B cell (primary cell): ENCODE measurements at places on chromosomes 11 and 22. TPM values are rescaled to one million over a fixed set of nuclear protein-coding genes. Genes with fewer than 3 reads are reported as not detected.

The UBE2L3 gene
- total RNA-seq = 28.6 and 30.9 TPM in 2 replicates

The SAMM50 gene
- total RNA-seq = 43.2 and 47.3 TPM in 2 replicates

The OVCH2 gene
- total RNA-seq = not detected in 2 replicates

The PTGDR2 gene
- 0.27 TPM in 1 of 2 replicates, not detected in the other for total RNA-seq

The ANGPTL5 gene
- total RNA-seq = not detected in 2 replicates

The PDGFD gene
- total RNA-seq = 0.71 and 1.0 TPM in 2 replicates

The NLRP10 gene
- total RNA-seq = not detected in 2 replicates

- no peaks in the 10 kb centered on the region for H3K4me1 ChIP-seq
- no peak overlapping the region for H3K27ac ChIP-seq
- H3K4me3 ChIP-seq = no peak overlapping the region
- no peak for DNase-seq
- no peaks in the 10 kb centered on the region for H3K36me3 ChIP-seq
These were observed 11.1 kb upstream of the CDC42EP2 start for GRCh38 chr11:65303555-65303954.

- peaks cover 2% of the 10 kb centered on the region for H3K4me1 ChIP-seq
- no peak overlapping the region for H3K27ac ChIP-seq
- no peak for DNase-seq
- H3K36me3 ChIP-seq = no peaks in the 10 kb centered on the region
These were observed 82.1 kb upstream of the MTMR2 start for GRCh38 chr11:96006037-96006436.

GRCh38 chr11:104968355-104968855, at the start of gene CASP4:
CASP4 (minus strand) TSS chr11:104968574; CDS start chr11:104968525, 49 bp downstream.
- no peaks in the 10 kb centered on the region for H3K27me3 ChIP-seq
- H3K4me3 ChIP-seq = peak within 1 kb of the TSS; percentile 98
- peaks cover 32% of the 10 kb centered on the region for H3K4me1 ChIP-seq
- peak within 1 kb of the TSS; percentile 85 for H3K27ac ChIP-seq
- peak; percentile 72 for DNase-seq

DNA sequence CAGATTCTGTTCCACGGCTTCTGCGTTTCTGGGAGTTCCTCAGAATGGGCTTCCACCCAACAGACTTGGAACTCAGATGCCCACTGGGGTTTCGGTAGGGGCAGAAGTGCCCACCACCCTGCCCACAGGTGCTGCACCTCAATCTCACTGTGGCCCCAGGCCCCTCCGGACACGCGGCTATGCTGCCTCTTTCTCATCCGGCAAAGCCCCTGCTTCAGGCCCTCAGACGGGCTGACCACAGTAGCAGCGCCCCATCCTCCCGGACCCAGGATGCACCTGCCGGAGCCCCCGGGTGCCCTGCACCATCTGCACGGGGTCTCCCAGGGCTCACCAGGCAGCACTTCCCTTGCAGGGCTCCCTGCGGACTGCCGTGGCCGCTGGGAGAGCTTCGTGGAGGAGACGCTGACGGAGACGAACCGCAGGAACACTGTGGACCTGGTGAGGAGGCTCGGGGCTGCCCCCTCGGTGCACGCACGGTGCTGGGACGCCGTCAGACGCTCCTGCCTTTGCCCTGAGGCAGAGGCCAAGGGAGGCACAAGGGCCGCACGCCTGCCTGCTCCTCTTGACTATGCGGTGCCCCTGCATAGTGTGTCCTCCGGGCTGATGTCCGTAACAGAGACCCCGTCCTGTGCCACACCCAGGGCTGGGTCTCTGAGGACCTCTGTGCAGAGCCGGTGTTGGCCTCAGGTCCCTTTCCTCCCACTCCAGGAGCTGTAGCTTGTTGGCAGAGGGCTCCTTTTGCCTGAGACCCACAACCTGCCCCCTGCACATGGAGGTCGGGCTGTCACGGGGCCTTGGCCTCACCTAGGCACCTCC, 38.6 kb downstream of the SBF1 start:
- no peak overlapping the region for H3K4me3 ChIP-seq
- DNase-seq = no peak
- no peaks in the 10 kb centered on the region for H3K27me3 ChIP-seq
- H3K27ac ChIP-seq = no peak overlapping the region

DNA sequence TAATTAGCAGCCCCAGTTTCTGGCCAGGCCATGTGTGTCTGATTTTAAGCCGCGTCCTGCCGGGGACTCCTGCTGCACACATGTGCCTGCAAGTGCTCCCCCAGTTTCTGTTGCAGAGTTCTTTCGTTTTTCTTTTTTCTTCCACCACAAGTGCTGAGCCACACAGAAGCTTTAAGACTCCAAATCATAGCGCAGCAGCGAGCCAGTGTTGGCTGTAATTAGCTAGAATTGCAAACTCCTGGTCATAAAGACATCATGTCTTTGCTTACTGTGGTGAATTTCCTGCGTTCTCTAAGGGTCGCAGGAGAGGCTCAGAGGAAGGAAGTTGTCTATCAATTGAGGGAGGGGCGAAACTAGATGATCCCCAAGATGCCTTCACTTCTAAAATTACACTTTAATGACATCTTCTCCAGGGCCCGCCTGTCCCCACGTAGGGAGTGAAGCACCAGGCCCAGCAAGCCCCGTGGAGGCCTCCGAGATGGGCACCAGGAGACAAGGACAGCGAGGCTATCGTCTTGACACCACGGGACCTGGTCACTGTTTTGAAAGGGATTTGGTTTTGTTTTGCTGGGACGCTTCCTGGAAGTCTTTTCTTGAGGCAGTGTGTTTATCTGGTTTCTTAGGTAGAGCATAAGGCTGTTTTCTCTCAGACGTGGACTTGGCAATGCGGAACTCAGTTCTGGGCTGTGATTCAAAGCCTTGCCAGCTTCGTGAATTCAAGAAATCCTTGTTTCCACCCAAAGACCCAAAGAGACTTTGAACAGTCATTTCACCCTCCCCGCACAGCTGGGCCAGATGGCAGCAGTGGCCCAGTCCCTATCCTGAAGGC, 71.8 kb downstream of the UBASH3B start:
- no peaks in the 10 kb centered on the region for H3K36me3 ChIP-seq
- H3K27me3 ChIP-seq = peaks cover 2% of the 10 kb centered on the region
- DNase-seq = peak; percentile 38
- H3K27ac ChIP-seq = no peak overlapping the region

DNA sequence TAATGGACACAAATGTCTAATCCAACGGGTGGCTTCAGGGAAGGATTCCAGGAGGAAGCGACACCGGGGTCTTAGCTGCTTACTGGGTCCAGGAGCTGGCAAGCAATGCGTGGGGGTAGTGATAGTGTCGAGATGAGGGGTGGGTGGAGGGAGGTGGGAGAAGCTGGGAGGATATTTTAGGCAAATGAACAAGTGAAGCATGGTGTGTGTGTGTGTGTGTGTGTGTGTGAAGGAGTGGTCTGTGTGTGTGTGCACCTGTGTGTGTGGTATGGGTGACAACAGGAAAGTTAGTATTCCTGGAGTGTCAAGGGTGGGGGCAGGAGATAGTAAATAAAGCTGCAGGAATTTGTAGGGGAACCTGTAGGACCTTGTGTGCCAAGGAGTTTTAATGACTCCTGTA, 126.9 kb upstream of the ZBED5 start:
- no peaks in the 10 kb centered on the region for H3K27me3 ChIP-seq
- peaks cover 37% of the 10 kb centered on the region for H3K4me1 ChIP-seq
- H3K36me3 ChIP-seq = no peaks in the 10 kb centered on the region
- no peak for DNase-seq

DNA sequence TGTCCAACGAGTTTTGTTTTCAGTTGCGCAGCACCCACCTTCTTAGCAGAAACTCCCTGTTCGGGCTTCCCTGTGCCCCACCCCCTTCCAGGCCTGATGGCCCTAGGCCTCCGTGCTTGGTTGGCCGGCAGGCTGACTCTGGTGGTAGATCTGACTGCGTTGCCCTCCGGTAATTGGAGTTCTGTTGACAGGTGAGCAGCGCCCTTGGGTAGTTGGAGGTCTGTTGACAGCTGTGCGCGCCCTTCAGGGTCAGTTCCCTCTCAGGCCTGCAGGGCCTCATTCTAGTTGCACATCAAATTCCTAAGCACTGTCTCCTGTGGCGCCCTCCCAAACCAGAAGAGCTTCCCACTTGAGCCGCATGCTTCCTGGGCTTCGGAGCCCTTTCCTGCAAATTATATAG, 776 bp downstream of the DGCR6 start:
- no peaks in the 10 kb centered on the region for H3K27me3 ChIP-seq
- no peaks in the 10 kb centered on the region for H3K36me3 ChIP-seq
- H3K4me3 ChIP-seq = no peak overlapping the region
- DNase-seq = no peak

GRCh38 chr11:2293531-2293971, 8.2 kb downstream of the C11orf21 start:
- no peaks in the 10 kb centered on the region for H3K27me3 ChIP-seq
- H3K4me3 ChIP-seq = no peak overlapping the region
- H3K27ac ChIP-seq = no peak overlapping the region
- peaks cover under 1% of the 10 kb centered on the region for H3K4me1 ChIP-seq

GRCh38 chr11:64710418-64711137, 12.4 kb downstream of the NRXN2 start:
- H3K27ac ChIP-seq = no peak overlapping the region
- no peak for DNase-seq
- no peaks in the 10 kb centered on the region for H3K36me3 ChIP-seq

GRCh38 chr11:102280245-102280833, 36.9 kb upstream of the BIRC3 start:
- H3K4me3 ChIP-seq = no peak overlapping the region
- H3K27ac ChIP-seq = no peak overlapping the region
- peaks cover 16% of the 10 kb centered on the region for H3K27me3 ChIP-seq
- no peaks in the 10 kb centered on the region for H3K4me1 ChIP-seq
- DNase-seq = no peak
- H3K36me3 ChIP-seq = no peaks in the 10 kb centered on the region

- H3K36me3 ChIP-seq = no peaks in the 10 kb centered on the region
- no peak overlapping the region for H3K27ac ChIP-seq
- DNase-seq = no peak
- H3K4me3 ChIP-seq = no peak overlapping the region
These were observed 1040.0 kb downstream of the NTM start for GRCh38 chr11:132410383-132410782.

DNA sequence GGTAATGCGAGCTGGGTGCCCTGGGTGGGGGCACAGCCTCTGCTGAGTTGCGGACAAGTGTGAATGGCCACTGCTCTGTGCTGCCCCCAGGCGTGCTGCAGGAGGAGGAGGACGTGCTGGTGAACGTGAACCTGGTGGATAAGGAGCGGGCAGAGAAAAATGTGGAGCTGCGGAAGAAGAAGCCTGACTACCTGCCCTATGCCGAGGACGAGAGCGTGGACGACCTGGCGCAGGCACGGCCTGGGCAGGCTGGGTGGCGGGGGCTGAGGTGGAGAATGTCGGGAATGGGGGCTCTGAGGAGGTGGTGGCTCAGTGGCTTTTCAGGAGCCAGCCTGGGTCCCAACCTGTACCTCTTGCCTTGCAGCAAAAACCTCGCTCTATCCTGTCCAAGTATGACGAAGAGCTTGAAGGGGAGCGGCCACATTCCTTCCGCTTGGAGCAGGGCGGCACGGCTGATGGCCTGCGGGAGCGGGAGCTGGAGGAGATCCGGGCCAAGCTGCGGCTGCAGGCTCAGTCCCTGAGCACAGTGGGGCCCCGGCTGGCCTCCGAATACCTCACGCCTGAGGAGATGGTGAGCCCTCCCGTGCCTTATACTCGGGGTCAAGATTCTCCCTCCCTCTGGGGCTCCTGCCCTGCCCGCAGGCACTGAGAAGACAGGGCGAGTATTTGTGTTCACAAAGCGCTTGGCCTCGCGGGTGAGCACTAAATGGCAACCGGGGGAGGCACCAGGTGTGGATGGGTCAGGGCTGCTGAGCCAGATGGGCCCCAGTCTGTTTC, 4.6 kb downstream of the SART1 start:
- H3K27ac ChIP-seq = no peak overlapping the region
- peaks cover 10% of the 10 kb centered on the region for H3K36me3 ChIP-seq
- DNase-seq = no peak

DNA sequence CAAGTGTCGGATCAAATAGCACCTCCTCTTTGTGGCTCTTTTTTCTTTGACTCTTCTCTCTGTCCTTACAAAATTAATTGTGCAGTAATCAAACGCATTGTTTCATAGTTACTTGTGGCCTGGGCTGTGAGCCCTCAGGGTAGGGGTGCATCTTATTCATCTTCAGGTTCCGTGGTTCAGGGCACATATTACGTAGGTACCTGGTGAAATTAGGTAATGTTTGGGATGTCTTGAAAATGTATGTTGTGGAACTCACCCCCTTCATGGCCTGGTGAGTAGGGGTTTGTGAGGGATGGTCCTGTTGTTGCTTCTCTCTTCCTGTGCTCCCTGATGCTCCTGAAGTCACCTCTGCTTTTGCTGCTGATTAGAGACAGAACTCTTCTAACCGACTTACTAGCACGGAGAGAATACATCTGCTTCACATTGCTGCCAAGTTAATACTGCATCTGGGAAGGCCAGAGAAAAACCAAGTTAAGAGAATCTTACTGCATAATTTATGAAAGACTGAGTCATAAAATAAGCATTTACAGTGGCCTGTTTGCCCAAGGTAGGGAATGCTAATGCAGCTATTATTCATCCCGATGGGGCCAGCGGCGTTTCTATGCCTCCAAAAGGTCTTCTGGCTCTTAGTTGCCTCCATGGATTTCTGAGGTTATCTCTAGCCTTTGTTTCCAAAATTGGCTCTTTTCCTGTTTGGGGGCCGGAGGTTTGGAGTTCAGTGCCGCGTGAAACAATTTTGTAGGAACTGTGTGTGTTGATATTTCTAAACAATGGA, 66.9 kb downstream of the TBC1D22A start:
- H3K27me3 ChIP-seq = no peaks in the 10 kb centered on the region
- H3K36me3 ChIP-seq = peaks cover 59% of the 10 kb centered on the region
- H3K27ac ChIP-seq = no peak overlapping the region
- H3K4me1 ChIP-seq = peaks cover 3% of the 10 kb centered on the region
- DNase-seq = no peak
- H3K4me3 ChIP-seq = no peak overlapping the region

DNA sequence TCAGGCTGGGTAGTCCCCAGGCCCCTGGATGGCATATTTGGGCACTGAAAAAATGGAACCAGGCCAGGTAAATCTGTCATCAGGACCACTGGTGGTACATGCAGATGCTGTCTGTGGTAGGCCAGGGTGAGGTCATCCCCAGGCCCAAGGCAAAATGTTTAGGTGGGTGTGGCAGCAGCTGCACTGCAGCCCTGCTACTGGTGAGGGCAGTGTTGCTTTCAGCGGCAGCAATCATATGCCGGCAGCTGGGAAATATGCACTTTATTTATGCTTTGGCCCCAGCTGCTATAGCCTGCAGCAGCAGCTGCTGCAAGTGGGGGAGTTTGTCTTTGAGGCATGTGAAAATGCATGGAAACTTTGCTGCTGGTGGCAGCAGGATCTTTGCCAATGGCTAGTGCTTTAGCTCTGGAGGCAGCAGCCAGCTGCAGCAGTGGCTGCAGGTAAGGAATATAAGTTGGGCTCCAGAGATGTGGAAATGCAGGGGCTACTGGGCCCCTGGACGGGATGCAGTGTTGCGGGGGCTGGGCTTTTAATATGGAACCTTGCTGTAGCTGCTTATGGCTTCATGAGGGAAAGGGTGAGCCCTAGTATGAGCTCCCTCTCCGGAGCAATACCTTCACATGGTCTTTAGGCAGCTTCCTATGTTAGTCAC, 365.7 kb upstream of the CADM1 start:
- no peak overlapping the region for H3K4me3 ChIP-seq
- peaks cover 4% of the 10 kb centered on the region for H3K27me3 ChIP-seq
- no peak for DNase-seq
